NCI-H524 (cell line): ENCODE measurements at places on chromosomes 13 and 19.

- no peak for DNase-seq
Measured at GRCh38 chr19:1169921-1170885, 3.9 kb downstream of the SBNO2 start.

DNA sequence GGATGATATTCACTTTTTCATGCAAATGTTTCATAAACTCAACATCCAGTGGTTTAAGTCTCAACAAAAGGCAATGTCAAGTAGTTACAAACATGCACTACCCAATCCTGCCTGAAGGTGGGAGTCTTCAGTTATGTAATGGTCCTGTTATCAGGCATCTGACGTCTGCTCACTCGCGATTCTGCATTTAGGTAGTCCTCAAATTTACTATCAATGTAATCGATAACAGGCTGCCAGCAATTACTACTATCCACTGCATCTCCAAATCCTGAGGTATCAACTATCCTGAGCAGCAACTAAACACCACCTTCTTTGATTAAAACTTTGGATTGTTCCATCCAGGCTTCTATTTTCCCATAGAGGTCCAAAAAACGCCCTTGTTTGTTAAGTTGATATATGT, 51.2 kb downstream of the NLRP12 start:
- peak; percentile 4 for DNase-seq

- no peak for DNase-seq
Measured at GRCh38 chr13:84211048-84211447, 328.8 kb upstream of the SLITRK1 start.

DNA sequence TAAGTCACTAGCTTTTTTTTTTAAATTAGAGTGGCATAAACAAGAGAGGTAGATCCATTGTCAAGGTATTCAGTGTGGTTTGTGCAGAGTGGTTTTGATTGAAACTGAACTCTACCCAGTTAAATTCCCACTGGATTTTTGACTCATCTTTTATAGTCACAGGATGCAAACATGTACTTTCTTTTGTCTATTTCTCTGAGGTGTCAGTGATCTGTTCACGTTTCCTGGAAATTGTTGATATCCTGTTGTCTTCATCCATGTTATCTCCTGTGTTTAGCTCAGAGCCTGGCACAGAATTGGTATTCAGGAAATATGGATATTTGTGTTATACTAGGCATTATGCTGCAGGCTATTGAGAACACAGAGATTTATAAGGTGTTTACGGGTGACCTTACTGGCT, 119.7 kb downstream of the PCCA start:
- DNase-seq = no peak

GRCh38 chr13:42808341-42808940, 27.1 kb downstream of the FAM216B start:
- DNase-seq = no peak

- DNase-seq = no peak
Measured at GRCh38 chr13:58025821-58026220, 394.3 kb downstream of the PCDH17 start.

DNA sequence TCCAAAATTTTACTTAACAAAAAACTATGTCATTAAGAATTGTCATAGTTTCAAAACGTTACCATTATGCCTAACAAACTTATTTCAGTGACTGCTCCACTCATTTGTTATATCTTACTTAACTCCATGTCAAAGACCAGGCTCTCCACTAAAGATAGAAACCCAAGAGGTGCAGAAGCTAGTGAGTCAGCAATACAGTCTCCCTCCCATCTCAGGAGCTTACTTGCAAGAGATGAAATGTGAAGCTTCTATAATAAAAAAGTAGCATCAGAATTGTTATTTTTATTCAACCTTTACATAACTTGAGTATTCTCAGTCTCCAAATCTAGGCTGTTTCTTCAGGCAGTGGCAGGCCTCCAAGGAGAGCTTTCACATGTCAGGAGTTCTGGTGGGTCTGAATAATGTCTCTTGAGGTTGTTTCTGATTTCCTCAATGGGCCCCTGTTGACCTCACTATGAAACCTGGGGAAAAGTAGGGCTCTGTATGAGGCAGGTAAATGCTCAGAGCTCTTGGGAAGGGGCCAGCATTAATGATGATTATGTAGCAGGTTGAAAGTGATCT, 242.0 kb downstream of the NDFIP2 start:
- no peak for DNase-seq

DNA sequence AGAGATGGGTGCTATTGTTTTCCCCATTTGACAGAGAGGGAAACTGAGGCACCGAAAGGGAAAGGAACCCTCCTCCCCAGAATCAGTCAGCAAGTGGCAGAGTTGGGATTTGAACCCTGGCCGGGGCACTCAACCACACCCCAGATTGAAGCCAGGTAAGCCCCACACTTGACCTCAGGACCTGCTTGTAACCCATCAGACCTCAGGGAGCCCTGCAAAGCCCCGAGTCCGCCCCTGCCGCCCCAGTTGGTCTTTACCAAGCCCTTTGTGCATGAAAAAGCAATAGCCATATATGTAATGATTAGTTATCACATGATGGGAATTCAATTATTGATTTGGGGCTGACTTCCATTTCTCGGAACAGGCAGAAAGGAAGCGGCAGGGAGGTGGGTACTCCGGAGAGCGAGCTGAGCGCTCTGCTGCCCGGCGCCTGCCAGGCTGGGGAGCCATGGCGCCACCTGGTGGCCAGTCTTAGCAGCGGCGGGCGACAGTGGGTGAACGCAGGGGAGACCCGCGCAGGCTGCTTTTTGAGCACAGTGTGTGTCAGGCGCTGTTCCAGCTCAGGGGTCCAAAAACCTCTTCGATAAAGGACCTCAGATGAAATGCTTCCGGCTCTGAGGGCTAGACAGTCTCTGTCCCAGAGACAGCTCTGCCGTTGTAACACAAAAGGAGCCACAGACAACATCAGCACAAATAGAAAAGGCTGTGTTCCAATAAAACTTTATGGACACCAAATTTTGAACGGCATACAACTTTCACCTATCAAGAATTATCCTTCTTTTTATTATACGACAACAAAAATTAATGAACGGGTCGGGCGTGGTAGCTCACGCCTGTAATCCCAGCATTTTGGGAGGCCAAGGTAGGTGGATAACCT, 82.9 kb upstream of the CACNA1A start:
- peak; percentile 72 for DNase-seq

DNA sequence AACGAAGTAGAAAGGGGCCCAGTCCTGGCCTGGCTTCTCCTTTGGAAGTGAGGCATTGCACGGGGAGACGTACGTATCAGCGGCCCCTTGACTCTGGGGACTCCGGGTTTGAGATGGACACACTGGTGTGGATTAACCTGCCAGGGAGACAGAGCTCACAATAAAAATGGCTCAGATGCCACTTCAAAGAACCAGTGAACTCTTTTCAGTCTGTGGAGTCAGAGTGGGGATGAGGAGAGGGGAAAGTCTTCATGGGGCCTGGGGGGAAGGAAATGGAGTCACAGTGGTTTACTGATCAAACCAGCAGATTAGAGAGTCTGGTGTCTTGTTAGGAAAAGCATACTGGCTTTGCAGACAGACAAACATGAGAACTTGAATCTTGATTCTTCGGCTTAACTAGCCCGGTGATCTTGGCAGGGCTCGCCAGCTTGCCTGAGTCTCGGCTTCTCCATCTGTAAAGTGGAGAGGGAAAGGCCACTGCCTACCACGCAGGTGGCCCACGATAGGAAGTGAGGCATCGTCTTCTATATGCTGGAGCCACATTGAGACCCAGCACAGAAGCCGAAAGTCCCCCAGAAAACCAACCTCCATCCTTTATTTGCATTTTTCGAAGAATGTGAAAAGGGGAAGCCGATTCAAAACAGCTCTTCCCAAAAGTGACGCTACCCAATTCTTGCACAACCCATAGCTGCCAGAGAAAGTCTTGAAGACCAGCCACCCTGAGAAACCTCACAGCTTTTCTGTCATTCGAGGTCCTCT, at the start of gene FFAR1:
Gene FFAR1, plus strand, starts transcription at position 732 of the 759 bp plus-strand sequence. CDS start 3,650 bp downstream, outside the sequence.
- no peak for DNase-seq

- no peak for DNase-seq
Measured at GRCh38 chr19:28396287-28396831, 816.6 kb downstream of the UQCRFS1 start.

DNA sequence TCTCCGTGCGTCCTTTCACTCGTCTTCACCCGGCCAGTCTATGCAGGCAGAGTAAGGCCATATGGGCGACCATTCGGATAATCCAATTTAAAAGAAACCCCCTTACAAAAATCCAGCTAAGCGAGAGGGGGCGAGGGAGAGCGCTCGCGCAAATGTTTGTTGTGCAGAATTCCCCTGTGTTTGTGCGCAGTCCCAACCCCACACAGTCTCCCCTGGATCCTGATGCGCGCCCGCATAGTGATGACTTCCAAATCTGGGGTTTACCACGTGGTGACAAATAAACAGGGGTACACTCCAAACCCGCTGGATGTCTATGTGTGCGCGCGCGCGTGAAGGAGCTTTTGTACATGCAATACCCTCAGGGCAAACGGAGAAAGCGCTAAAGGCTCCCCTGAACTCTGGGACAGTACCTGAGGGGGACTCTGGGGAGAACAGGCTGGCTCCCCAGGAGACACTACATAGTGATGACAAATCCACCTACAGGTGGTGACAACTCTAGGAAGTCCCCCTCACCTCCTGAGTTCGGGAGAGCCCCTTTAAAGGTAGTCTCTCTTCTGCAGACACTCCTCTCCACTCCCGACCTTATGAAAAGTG, 8.5 kb downstream of the SOX21 start:
- no peak for DNase-seq

- peak; percentile 70 for DNase-seq
Measured at GRCh38 chr13:21546372-21546771, 57.6 kb downstream of the MICU2 start.

GRCh38 chr19:55333870-55334269, 5.8 kb upstream of the KMT5C start:
- no peak for DNase-seq

DNA sequence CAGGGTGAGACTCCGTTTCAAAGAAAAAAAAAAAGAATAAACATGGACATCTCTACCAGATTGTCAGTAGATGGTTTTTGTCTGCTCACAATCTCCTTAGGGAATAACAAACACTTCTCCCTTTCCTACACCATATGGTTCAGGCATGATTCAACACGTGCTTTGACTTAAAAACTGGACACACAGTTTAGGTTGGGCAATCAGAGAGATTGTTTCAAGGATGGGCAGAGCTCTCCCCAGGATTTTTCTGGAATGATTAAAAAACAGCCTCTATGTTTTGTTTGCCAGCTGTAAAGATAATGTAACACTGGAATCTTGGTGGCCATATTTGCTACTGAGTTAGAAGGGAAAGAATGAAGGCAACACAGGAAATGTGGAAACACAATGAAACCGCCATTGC, 150.1 kb upstream of the TSC22D1 start:
- peak; percentile 88 for DNase-seq

DNA sequence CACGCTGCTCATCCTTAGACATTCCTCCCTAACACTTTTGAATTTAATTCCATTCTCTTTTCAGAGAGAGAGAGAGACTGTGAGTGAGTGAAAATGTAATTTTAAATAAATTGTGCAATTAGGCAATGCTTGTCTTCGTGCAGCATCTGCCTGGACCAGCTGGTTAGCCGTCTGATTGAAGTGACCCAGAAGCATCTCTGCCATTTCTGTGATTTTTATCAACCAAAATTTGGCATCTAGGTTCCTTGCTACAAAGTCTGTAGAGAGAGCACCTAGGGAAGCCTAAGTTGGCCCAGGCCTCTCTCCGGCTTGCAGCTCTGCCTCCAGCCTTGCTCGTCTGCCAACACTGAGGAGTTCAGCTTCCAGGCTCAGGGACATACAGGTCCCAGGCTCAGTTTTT, 138.6 kb upstream of the GPR12 start:
- DNase-seq = no peak

DNA sequence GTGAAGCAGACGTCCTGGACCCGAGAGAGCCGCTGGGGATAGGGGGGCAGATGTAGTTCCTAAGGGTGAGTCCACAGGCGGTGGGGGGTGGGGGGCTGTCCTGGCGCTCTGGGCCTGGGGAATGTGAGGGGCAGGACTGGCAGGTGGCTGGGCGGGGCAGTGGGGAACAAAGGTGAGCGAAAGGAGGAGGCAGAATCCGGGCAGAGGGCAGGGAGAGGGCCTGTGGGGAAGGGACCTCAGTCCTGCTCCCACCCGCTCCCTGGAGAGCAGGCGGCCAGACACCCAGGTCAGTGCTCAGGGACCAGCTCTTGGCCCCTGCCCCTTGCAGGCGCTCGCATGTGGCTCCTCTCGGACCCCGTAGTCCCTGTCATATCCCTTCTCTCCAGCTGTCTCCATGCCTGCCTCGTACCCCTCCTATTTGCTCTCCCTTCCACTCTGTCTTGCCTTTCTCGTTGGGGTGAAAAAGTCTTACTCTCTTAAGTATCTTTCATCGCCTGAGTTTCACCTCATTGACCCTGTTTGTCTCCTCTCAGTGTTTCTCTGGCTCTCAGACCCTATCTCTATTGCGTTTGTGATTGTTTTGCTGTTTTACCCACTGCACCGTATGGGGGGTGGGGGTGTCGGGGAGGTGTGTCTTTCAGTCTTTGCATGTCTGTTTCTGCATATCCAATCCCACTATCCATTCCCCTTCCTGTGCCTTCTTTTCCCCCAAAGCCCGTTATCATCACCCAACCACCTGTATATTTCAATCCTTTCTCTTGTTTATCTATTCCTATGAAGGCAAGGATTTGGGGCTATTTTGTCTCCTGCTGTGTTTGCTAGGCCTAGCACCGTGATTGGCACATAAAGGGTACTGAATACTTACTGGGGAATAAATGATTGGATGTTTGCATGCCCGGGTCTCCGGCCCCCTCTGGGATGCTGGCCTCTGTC, 5.8 kb downstream of the SPHK2 start:
- DNase-seq = no peak

DNA sequence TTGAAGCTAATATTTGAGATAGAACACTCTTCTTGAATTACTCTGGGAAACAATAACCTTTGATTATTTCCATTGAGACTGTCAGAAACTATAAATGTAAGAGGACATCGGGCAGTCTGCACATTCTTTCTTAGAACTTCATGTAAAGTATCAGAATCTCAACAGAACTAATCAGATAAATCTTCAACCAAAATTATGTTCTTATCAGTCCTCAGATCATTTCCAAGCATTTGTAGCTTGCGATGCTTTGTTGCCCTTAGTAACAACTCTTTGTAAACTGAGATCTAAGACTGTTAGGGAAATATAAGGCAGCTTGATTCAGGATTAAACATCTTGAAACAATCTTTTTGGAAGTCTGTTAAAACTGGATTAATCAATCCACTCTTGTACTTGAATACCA, 70.3 kb downstream of the FNDC3A start:
- DNase-seq = no peak

GRCh38 chr19:54339646-54340358, 840 bp upstream of the LILRA4 start:
- no peak for DNase-seq
